ENCODE measurements at places on chromosomes 7 and 10.

DNA sequence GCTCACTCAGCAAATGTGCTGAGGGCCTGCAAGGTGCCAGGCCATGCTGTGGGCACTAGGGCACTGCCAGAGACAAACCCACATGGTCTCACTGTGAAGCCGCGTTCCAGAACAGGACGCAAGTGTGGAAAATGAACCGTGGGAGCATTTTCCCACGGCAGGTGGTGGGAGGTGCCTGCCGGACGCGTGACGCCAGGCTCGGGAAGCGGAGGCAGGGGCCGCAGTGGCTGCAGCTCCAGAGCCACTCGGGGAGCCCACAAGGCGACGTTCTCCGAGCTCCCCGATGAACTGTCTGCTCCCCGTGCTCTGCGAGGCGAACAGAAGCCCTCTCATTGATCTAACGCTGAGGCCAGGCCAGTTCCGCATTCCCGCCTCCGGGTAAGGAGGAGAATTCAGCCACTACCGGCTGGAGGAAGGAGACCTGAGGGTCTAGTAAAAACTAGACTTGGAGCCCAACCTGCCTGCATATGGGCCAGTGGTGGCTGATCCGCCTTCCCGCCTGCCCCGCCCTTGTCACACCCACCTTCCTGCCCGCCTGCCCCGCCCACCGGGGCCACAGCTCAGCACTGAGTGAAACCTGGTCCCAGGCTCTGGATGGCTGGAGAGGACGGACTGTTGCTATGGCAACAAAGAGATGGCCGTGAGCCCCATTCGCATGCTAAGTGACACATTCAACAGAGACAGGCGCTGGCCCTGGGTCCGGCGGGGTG is 13.1 kb downstream of the ADGRA1 start:
- no peak for DNase-seq

DNA sequence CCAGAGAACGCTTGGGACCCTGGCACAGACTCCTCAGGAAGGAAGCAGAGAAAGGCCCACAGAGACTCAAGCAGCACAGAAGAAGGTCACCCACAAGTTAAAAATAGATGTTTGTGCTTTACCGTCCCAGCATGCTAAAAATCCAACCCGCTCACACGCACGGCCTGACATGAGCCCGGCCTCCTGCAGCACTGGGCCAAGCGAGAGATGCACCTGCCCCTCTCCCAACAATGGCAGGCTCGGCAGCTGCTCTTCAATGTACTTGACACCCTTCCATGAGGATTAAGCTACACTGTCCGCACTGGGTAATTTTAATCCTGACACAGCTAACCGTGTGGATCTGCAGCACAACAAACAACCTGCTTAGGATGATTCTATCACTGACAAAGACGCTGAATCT is 9.3 kb downstream of the DIP2C start:
- DNase-seq: no peak

- no peak for DNase-seq
Observed at GRCh38 chr7:77351539-77352004, 64.6 kb downstream of the GSAP start.

DNA sequence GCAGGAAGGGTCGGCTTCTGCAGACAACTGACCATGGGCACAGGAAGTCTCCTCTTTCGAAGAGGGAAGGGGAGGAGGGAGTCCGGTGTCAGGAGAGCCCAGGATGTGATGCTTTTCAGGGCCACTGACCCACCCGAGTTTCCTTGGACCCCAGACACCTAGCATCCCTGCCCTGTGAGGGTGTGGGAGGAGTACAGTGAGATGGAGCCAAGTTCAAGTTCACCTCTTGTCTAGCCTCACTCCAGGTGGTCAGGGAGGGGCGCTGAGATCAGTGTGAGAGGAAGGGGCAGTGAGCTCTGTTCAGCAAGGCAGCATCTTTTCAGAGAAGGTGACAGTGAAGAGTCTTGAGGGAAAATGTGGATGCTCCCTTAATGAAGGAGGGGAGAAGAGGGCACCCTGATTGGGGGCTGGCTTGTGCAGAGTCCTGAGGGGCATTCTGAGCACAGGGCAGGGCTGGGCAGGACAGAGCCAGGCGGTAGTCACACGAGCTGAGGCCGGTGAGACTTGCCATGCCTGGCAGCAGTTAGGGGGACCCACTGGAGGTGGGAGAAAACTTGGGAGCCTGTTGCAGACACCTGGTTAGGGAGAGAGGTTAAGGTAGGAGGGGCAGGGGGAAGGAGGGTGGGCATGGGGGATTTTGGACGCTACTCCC is 49.7 kb downstream of the ADCY1 start:
- DNase-seq: no peak

DNA sequence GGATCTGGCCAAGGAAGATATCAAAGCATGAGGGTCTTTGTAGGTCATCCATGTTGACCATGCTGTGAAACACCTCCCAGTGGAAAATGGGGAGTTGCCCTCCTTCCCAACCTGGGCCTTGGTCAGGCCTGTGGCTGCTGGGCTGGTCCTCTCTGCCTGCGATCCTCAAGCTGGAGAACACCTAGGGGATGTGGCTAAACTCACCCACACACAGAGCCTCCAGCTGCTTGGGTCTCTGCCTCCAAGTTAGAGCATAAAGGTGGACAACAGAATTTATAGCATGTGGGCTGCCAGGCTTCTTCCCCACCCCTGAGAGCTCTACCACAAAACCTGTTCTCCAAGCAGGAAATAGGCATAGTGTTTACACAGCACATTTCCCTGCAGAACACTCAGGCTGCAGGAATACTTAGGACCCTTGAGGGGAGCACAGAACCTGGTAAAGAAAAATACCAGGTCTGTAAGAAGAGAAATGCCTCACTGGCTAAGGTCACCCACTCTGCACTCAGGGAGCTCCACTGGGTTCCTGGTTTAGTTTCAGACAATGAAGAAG is at the start of gene SFTPA2:
SFTPA2 (minus strand) TSS at position 248 of the 550 bp plus-strand sequence. CDS start 924 bp downstream, outside the sequence.
- DNase-seq: no peak

DNA sequence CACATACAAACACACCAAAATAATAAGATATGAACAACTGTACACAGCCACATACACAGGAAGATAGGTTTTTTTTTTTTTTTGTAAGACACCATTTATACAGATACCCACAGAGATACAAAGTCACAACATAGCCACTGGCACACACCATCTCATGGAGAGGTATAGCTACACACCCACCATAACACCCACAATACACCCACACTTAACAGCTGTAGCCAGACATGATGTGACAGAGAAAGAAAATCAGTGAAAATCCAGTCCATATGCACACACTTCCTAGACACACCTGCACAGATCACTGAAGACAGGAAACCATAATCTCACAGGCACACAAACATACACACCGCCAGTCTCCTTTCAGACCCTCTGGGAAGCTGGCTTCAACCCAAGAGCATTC is 62.4 kb upstream of the PAX2 start:
- no peak for DNase-seq

- no peak for DNase-seq
Observed at GRCh38 chr7:6476596-6477317, 29.0 kb upstream of the DAGLB start.

DNA sequence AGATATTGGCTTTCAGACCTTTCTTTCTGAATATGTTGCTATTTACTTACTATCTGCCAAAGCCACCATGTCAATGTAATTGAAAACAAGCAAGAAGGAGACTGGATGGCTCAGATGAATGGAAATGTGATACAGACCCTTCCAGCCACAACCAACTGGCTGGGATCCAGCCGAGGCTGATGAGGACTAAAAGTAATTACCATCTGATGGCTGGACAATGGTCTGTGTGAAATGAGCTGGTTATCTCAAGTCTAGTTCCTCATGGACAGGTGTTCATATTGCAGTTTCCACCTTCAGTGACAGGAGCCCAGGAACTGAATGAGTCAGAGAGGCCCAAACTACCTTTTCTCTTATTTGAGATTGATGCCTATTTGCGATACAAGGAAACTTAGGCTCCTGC is 267.5 kb downstream of the GATA3 start:
- DNase-seq: no peak

DNA sequence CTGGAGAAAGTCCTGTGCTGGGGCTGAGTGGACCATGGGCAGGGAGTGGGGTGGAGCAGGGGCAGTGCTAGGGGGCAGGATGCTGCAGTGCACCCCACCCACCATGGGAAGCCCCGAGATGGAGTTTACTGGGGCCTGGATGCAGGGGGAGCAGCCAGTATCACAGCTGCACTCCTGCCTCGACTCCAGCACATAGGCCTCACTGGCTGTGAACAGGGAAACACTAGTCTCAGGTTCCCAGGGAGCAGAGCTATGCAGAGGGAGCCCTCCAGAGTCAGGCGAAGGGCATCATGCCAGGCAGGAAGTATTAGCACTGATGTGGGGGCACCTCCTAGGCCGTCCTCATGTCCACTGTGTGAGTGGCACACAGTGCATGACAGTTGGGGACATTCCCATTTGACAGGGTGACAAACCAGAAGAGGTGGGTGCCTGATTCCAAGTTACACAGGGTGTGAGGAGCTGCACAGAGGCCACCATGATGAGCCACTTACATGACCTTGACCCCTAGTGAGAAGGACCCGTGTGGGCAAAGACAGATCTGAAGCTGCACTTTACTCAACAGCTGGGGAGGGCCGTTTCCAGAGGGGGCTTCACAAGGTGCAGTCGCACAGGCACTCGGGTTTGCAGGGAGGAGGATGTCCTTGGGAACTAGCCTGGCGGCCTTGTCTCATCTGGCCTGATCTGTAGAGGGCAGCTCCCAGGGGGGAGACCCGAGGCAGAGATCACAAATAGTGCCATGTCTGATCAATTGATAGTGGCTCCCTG is 69.9 kb upstream of the LRRC4 start:
- DNase-seq: no peak

GRCh38 chr7:44347546-44348114 is 22.2 kb upstream of the CAMK2B start:
- no peak for DNase-seq

- no peak for DNase-seq
Observed at GRCh38 chr10:101484175-101484745, 103.8 kb downstream of the POLL start.

GRCh38 chr7:103821092-103821491 is 168.4 kb downstream of the RELN start:
- no peak for DNase-seq

DNA sequence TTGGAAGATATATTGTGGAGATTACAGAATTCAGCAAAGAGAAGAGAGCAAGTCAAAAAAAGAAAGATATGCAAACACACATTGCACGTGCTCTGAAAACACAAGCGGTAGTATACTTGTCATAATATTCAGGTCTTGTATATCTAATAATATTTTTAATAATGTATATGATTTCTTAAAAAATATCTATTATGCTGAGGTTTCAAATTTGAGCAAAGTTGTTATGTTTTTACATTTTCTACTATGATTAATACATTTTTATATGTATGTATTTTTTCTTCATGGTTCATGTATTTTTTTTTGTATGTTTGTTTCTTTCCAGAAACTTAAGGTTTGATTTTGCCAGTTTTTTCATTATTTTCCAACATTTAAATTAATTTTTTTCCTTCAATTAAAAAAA is 752.4 kb upstream of the VSTM2A start:
- DNase-seq: no peak

GRCh38 chr7:157482025-157482424 is 145.2 kb downstream of the DNAJB6 start:
- no peak for DNase-seq

DNA sequence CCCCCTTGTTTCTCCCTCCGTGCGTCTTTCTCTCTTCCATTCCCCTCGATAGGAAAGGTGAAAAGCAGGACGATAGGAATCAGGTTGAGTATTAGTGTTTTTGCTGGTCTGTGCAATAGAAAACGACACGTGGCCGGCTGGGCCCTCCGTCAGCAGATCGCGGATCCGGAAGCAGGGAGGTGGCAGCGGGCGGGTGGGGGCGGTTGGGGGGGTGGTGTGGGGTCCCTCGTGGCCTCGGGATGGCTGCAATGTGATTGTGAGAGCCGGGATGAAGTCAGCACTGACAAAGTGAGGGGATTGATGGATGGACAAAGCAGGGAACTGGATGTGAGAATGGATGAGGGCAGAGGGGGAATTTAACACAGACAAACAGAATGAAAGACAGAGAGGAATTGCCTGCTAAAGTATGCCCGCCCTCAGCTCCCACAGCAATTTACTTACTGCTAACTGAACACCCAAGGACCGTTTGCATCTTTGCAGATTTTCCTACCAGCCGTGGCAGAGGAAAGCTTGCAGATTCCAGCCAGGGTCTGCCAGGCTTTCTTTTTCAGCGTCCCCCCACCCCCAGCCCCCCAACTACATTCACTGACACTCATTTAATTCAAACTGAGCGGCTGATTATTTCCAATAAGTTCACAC is 280.9 kb downstream of the LRMDA start:
- DNase-seq: no peak

DNA sequence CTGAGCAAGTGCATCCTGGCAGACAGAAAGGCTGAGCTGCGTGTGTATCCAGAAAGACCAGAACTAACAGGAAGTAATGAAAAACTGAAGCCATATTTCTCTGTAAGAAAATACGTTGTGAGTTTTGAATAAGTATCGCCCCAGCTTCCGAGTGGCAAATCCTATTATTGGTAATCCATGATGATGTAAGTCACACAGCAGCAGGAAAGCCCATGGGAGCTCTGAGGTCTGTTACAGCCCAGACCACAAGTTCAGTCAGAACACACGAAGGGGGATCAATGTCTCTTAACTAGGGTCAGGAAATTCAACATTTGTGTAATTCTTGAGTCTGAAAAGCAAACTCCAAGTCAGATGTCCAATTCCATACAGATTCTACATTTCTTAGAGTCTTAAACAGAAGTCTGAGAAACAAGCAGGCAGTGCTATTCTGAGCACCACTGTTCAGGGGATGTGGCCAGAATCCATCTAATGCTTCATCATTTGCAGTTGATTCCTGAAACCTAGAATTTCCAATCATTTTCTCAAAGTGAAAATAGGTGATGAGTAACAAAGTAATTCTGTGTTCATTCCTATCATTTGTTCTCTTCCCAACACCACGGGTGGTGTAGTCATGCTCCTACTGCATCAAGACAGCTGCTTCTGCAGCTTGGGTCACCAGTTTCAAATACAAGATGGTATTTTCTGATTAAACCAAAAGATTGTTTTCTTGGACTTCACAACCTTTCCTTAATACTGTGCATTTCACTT is at the start of gene LRIT2:
LRIT2 (minus strand) TSS at position 118 of the 747 bp plus-strand sequence; CDS start at position 94, 24 bp downstream.
- no peak for DNase-seq

DNA sequence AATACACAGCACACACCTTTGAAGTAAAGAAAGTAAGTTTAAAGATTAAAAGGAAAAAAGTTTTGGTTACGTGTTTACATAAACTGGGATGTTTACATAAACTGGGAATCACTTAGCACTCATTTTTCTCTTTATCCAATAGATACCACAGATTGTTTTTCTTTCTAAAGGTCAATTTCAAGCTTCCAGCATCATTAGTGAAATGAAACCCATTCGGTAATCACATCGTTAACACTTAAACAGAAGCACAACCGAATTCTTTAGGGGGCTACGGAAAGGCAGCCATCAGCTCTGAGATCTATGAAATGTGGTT is 1.1 kb downstream of the ODAD2 start:
- no peak for DNase-seq

GRCh38 chr7:138483531-138483930 is 23.5 kb downstream of the TRIM24 start:
- no peak for DNase-seq

All from epithelial cell of prostate (primary cell).